ENCODE measurements at places on chromosomes 3 and 15.

DNA sequence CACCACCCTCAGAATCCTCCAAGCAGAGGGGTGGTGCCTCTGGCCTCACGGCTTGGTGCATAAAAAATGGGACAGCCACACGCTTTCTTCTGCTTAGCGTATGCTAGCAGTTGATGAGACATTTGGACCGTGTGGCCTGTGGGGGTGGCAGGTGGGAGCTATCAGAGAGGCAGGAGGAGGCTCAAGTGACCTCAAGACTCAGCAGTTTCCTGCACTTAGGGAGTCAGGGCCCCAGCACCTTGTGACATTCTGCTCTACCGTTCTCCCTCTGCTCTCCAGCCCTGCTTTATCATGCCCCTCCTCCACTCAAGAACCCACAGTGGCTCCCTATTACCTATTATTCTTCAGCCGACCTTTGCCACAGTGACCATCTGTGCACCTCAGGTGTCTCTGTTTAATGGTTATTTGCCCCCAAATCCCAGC is 41.0 kb upstream of the CGNL1 start:
- DNase-seq = no peak

GRCh38 chr3:125319765-125320164 is 55.4 kb downstream of the ZNF148 start:
- DNase-seq = no peak

- DNase-seq = no peak
Measured at GRCh38 chr3:162192340-162193029, 695.9 kb downstream of the OTOL1 start.

GRCh38 chr15:26889298-26889898 is 22.5 kb downstream of the GABRA5 start:
- peak; percentile 78 for DNase-seq

DNA sequence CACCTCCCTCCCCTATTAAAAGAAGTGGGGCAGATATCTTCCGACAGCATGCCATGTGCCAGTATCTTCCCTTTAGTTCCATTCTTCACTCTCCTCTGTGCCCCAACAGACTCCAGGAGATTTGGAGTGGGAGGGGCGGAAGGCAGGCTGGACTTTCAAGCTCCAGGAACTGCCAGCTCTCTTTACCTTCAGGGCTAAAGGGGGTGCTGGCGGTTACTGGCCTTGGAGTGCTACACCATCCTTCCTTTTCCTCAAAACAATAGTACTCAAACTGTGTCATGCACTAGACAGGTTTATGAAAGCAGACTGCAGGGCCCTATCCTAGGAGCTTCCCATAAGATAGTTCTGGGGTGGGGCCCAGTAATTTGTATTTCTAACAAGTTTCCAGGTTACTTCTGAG is 6.0 kb downstream of the LINS1 start:
- DNase-seq = peak; percentile 6

- no peak for DNase-seq
Measured at GRCh38 chr3:78647726-78648125, 1120.1 kb downstream of the ROBO1 start.

GRCh38 chr3:40516201-40516600 is 8.6 kb upstream of the ZNF621 start:
- no peak for DNase-seq

DNA sequence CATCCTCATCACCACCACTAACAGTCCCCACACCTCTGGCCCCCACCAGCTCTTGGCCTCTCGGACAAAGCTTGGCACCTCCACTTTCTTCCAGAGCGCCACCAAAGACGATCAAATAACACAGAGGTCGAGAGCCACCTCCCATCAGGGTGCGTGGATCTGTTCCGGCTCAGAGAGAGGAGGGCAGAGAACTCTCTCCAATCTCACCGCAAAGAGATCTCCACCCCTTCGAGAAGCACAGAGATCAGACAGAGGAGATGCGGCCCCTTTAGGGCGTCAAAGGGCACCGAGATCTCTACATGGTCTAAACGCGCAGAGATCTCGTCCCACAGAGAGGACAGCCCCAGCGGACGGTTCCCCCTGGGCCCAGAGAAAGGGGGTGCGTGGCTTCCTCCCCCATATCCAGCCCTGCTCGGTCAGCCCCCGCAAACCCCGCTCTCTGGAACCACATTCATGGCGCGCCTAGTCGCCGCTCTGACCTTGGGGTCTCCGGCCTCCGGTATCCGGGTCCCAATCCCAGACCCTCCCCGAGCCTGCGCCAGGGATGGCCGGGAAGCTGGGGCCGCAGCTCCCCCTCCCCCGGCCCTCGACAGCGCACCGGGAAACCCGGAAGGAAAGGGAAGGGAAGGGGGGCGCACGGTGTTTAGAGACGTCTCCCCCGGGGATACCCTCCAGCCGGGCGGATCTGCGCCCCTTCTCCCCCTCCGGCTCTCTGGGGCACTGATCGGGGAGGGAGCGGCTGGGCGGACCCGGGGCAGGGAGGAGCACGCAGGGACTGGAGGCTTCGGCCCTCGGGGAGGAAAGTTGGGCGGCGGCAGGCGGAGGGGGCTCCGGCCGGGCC is 608 bp downstream of the SCN5A start:
- peak; percentile 12 for DNase-seq

DNA sequence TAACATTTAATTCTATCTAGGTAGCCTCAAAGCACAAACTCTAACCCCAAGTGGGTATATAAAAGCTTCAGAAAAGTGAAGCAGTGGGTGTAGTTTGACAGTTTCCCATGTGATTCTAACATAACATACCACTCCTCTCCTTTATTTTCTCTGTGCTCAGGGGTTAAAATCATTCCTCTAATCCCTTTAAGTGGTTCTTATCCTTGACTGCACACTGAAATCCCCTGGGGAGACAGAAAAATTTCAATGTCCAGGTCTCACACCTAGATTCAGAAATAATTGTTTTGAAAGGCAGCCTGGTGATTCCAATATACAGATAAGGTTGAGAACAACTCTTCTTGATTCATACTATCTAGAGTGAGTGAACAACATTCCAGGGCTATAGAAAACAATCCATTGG is 986.4 kb downstream of the ROBO1 start:
- DNase-seq = no peak

- DNase-seq = peak; percentile 86
Measured at GRCh38 chr3:187587076-187587475, 83.1 kb downstream of the SST start.

- no peak for DNase-seq
Measured at GRCh38 chr15:21270474-21270873, 169.8 kb downstream of the POTEB3 start.

DNA sequence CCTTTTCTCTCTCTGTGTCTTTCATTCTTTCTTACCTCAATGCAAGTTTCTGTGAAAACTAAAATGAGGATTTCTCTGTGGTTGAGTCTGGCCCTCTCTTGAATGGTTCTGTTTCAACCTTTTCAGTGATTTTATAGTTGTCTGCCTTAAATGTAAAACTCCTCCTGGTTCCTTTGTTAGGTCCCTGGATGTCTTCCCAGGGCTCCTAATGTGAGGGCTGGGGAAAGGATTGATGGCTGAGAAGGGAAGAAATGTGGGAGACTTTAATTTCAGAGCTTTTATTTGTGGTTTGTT is 90.6 kb upstream of the GRM7 start:
- no peak for DNase-seq

DNA sequence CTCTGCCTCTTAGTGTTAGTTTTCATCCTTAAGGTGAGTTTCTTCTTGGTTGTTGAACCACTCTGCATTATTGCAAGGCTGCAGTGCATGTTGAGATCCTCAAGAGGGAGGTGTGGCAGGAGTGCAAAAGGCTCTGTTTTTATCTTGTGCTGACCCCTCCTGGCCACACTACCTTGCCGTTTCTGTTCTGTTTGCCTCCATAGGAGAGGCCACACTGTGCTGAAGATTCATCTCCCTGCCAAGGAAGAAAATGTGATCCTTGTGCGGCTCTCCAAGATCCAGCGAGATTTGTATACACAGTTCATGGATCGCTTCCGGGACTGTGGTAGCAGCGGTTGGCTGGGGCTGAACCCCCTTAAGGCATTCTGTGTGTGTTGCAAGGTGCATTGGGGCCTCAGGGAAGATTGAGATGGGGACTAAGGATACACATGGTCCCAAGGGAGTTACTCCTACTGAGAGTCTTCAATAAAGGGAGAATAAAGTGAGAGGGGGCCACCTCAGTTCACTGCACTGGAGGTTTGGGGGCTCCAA is 33.0 kb upstream of the TEX264 start:
- peak; percentile 93 for DNase-seq

- DNase-seq = peak; percentile 6
Measured at GRCh38 chr3:89000886-89001285, 106.5 kb upstream of the EPHA3 start.

DNA sequence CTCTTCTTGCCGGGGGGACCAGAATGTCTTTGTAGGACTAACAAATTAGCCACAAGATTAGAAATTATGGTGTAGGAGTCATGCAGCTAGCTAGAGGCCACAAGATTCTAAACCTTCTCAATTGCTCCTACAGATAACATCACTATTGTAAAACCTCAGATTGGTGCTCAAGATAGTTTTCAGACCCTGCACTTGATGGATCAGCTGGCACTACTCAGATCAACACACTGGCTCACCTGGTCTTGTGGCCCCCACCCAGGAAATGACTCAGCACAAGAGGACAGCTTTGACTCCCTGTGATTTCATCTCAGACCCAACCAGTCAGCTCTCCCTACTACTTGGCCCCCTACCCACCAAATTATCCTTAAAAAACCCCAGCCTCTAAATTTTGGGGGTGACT is 124.1 kb upstream of the RASGRP1 start:
- DNase-seq = no peak

DNA sequence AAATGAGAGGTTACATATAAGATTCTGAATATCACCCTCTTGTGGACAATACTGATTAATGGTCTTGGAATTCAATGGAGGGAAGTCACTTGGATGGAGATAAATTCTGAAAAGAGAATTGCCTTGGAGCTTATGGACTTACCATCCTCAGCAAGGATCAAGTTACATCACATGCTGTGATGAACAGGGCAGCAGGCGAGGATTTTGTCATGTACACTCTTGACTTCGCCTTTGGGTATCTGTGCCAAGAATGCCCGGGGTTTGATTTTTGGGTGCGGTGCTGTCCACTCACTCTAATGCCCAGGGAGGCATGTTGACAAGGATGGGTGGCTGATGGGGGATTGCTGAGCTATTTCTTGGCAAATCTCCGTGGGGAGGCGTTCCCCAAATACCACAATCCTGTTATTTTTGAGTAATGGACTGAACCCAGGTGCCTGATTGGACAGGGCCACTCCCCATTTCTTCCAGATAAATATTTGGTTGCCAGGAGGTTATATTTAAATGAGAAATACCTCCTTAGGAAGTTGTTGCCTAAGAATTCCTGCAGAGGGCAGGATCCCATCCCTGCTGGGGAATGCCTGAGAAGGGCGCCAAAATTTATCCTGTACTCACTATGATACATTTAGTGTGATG is 96.3 kb downstream of the TPRG1 start:
- DNase-seq = peak; percentile 8

- DNase-seq = no peak
Measured at GRCh38 chr3:45655906-45656305, 33.3 kb upstream of the SACM1L start.

DNA sequence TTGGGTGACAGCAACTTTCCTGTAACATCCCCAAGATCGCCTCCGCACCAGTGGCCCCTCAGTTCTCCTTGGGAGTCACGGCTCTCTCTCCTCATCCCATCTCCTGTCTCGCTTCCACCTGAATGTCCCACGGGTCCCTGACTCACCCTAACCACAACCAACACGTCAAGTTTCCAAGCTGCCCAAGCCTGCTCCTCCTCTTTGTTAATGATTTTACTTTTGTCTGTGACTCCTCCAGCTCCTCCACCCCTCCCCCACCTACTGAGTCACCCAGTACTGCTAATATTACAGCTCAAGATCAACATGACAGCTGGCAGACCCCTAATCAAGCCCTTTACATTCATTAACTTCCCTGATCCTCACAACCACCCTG is 39.3 kb downstream of the BDH1 start:
- DNase-seq = peak; percentile 43

DNA sequence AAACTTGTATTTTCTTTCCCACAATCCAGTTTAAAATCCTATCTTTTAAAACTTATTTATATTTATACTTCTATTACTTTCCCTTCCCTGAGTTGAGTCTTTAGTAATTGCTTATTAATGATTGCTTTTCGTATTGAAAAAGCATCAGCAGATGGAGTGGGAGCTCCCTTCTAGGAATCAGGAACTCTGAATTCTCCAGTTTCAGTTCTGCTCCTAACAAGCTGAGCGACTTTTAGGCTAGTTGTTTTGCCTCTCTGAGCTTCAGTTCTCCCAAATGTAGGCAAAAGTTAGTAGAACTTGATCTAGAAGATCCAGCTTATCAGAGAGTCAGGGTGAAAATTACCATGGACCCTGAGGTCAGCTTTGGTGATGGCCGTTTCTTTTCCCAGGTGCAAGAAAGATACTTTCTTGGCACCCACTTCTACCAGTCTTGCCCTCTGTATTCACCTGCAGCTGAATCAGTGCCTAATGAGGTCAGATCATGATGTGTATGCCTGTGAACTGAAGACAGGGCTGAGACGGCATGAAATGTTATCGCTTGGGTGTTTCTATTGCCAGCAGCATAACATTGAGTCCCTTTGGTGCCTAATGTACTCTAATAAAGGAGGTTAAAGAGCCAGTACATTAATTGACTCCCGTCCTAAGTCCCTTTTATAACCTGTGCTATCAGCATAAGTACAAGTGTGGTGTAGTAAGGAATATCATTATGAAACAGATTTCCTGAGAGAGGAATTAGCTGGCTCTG is 194.5 kb upstream of the TBC1D5 start:
- DNase-seq = no peak

DNA sequence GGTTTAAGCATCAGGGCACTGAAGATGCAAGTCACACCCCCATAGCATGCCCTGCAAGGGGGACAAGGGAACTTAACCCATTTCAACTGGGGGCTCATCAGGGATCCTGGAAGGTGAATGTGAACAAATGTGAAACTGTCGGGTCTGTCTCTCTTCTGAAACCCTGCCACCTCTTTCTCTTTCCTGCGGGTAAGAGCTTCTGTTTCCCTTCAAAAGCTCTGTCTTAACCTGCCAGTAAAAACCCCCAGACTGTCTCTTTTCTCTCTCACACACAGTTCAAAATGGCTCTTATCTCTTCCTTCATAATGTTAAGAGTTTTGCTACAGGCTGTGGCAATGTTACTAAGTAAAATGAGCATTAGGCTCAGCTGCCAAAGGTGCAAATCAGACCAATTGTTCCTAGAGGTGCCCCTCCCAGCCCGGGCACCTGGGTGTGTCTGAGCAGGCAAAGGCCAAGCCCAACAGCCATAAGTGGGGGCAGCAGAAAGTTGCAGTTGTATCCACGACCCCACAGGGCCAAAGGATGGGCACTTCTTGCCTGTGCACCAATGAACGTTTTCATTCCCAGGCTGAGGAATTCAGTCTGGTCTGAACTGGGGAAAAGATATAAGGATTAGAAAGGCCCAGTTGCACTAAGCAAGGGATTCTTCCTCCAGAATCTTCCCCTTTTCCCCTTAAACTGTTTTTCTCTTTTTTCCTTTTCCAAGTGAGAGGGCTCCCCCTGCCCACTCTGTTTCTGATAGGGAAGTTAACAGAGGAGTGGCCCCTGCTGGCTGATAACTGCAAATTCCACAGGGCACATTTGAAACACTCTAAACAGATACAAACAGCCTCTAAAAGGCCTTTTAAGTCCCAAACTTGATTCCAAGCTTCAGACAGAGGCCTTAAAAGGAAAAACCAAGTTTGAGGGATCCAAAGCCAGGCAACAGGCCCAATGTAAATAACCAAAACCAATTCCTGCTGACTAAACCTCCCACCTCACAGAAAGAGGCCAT is 113.8 kb upstream of the EPHA6 start:
- no peak for DNase-seq

Measured in hematopoietic multipotent progenitor cell treated with erythropoietin and hydrocortisone succinate and interleukin-3 and kit ligand, for 4 days (in vitro differentiated cells).